ENCODE measurements at places on chromosomes 2 and 18.

GRCh38 chr2:11042841-11043240 is 112.4 kb upstream of the SLC66A3 start:
- no peak for DNase-seq

GRCh38 chr2:188388831-188389230 is 97.2 kb downstream of the GULP1 start:
- no peak for DNase-seq

GRCh38 chr2:53021292-53021691 is 746.3 kb upstream of the CHAC2 start:
- DNase-seq, result no peak

DNA sequence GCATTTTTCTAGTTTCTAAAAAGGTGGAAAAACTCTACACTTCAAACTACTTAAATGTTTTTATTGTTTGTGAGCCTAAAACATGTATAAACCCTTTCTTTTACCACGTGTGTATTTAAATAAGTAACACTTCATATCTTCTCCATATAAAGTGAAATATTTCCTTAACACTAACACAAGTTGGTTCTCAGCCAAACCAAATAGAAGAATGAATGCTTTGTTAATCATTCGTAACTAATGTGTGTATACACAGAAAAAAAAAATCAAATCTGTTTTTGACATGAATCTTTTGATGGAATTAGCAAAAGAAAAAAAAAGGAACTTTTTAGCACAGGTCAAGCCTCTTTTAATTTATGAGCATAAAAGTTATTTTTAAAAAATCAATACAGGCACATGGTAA is 89.3 kb downstream of the EHBP1 start:
- no peak for DNase-seq

- no peak for DNase-seq
Observed at GRCh38 chr2:132448331-132448730, 31.7 kb downstream of the GPR39 start.

DNA sequence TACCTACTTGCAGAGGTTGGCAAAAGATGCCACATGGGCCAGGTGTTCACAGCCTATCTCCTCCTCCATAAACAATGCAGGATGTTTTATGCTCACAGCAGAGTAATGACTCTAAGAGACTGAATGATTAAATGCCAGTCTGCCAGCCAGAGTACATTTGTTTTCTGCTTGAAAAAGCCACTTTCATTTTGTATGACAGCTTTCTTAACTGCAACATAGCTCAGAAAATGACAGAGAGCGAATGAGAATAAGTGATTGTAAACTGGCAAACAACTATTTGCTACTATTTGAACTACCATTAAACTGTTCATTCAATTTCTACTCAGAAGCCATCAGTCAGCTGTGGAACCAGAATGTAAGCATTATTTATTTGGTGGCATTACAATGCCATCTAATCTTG is 50.6 kb upstream of the DCC start:
- no peak for DNase-seq

- no peak for DNase-seq
Observed at GRCh38 chr2:196980001-196980400, 53.5 kb upstream of the PGAP1 start.

DNA sequence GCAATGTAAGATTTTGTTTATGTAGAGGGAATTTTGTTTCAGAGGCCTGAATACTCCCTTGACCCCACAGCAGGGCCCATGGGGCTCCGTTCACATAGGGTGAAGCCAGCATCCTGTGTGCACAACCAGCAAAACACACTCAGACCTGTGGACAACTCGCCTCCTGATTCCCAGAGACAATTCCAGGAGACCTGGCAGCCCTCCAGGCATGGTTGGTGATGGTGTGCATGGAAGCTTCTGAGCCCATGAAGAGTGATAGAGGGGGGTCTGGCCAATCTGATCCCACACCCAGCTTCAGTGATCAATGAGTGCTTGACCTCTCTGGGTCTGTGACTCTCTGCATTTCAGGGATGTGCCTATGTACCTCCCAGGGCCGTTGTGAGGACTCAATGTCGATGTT is 91.0 kb upstream of the RAB6C start:
- DNase-seq, result no peak

DNA sequence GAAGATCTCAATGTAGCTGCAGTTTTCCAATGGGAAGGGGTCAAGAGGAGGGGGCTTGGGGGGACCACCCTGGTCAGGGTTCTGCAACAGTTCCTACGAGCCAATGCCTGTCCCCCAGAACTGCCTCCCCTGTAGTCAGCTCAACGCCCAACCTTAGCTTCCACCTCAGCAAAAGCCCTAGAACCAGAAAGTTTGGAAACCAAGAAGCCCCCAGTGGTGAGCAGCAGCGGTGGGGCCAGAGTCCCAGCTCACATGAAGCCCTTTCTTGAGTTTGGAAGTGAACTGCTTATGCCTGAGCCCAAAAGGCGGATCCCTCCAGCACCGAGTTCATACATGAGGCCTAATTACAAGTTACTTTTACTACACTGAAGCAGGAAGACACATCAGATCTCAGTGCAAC is 162.4 kb downstream of the HDAC4 start:
- DNase-seq, result no peak

DNA sequence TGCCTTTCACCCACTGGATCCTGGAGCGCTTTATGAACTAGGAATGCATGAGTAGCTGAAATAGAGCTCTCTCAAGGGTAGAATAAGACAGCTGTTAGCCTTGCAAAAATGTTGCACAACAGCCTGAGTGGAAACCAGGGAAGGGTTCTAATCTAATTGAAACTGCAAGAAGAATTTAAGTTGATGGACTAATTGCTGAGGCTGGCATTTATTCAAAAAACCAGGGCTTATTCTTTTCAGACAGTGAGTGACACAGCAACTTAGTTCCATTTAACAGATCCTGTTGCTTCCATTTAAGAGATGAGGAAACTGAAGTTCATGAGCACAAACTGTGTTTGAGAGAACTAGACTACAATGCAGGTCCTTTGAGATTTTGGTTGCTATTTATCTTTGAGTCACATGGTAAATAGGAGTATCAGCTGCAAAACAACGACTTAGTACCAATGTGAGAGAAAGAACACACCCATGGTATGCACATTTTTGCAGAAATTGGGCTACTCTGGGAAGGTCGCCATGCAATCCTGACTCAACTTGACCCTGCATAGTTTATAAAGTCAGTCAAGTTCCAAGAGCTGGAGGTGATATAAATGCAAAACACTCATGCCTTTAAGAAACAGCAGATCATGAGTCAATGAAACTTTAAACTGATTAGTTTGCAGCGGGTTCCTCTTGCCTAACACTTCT is 76.4 kb upstream of the PARD3B start:
- no peak for DNase-seq

DNA sequence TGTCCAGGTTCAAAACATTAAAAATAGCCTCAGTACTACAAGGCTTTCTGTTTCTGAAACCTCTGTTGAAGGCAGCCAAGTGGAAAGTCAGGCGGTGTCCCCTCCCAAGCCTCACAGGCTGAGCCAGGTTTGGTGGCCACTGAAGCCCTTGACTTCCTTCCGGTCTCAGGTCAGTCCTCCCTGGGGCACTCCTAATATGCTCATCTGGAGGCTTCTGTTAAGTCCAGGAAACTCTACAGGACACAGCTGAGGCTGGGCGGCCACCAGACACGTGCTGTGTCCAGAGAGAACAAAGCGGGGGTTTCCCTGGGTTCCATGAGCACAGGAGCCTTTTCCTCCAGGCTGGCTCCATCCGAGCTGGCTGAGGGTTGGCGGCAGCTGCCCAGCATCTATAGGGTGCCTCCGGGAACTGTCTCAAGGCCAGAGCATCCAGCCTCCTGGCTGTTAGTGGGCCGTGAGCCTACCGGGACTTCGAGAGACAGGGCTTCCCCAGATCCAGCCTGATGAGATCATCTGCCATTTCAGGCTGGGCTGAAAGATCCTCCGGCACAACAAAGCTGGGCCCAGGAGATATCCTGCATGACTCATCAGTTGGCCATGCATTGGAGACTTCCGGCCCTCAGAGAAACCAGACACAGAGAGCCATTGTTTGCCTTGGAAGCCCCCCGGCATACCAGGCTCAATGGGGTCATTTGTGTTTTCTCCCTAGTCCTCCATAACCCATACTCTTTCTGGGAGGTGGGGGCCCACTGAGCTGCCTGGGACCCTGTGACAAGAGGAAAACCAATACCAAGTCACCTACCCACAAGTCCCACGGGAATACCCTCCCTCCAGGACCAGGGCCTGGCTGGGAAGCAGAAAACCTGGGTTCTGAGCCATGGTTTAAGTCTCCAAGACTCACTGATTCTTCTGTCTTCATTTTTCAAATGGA is 71.7 kb downstream of the HS1BP3 start:
- DNase-seq, result no peak

DNA sequence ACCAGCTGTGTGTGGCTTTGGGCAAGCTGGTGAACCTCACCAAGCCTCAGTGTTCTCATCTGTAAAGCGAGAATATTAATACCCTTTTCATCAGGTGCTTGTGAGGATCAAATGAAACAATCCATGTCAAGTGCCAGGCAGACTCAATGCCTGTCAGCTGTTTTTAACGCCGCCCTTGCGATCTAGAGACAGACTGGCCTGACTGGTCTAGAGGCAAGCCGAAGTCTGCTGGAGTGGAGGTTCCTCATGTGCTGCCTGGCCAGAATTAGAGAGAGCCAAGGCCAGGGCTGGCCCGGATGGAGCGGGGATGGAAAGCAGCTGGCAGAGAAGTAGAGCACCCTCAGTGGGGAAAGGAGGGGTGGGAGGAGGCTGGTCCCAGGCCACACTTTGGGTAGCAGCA is 74.5 kb upstream of the B3GNT7 start:
- no peak for DNase-seq

- DNase-seq, result peak; percentile 52
Observed at GRCh38 chr2:161237392-161238264, 70.6 kb upstream of the PSMD14 start.

GRCh38 chr2:64525317-64525613 is 1.1 kb downstream of the AFTPH start:
- DNase-seq, result peak; percentile 22

- no peak for DNase-seq
Observed at GRCh38 chr2:1769703-1770422, 25.5 kb upstream of the PXDN start.

GRCh38 chr2:232976176-232976575 is 36.9 kb downstream of the NGEF start:
- no peak for DNase-seq

- no peak for DNase-seq
Observed at GRCh38 chr2:2503864-2504418, 172.9 kb upstream of the MYT1L start.

DNA sequence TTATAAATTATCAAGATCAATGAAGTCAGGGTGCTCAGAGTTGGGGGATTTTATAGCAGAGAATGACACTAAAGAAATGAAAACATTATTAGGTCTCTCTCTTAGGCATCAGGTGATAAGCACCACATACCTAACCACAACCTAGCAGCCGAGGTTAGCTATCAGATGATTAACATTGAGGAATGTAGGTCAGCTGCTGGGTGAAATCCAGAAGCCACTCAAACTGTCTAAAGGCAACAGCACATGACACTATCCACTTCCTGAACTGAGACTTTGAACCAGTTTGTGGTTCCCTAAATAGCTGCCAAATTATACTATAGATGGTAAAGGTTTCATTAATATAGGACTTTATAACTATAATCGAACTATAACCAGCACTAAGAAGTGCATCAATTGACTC is 4.7 kb downstream of the EPG5 start:
- DNase-seq, result peak; percentile 58

DNA sequence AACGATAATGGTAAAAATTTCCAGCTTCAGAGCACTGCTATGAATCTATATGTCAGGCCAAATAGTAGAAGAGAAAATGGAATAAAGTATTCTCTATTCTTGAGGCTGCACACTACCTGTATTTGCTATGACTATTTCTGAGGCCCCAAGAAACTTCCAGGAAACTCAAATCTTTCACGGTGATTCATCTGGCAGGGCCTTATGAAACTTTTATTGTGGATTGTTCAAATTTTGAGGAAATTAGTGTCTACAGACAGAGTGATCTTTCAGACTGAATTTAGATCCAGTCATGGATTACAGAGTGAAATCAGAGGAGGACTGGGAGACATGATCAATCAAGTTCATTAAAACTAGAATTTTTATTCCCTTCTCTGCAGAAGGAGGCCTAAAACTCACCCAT is 4.1 kb upstream of the VSNL1 start:
- no peak for DNase-seq

GRCh38 chr18:58603375-58604067 is 25.4 kb downstream of the ALPK2 start:
- DNase-seq, result no peak

DNA sequence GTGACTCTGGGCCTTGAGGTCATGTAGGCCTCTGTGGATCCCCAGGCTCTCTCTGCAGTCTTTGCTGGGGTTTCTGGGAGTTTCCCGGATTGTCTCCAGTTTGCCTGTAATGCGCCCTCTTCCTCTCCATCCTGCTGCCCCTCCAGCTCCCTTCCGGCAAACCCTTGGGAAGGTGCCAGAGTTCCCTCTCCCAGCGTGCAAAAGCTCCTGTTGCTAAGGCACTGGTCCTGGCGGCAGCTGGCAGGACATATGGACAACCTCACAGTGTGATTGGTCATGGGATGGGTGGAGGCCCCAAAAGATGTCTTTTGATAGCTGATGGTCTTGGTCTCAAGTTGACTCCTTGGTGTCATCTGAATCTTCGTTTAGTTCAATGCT is 320.1 kb downstream of the CYP26B1 start:
- no peak for DNase-seq

GRCh38 chr2:26521913-26522180 is 43.9 kb upstream of the OTOF start:
- DNase-seq, result no peak
